Stimulated activated CD4-positive, alpha-beta T cell treated with anti-CD3 and anti-CD28 coated beads, Interleukin-12 subunit alpha, Interleukin-12 subunit beta, amount 100 ng/mL, for 4 hours (primary cell): ENCODE measurements at places on chromosomes 2 and 18.

DNA sequence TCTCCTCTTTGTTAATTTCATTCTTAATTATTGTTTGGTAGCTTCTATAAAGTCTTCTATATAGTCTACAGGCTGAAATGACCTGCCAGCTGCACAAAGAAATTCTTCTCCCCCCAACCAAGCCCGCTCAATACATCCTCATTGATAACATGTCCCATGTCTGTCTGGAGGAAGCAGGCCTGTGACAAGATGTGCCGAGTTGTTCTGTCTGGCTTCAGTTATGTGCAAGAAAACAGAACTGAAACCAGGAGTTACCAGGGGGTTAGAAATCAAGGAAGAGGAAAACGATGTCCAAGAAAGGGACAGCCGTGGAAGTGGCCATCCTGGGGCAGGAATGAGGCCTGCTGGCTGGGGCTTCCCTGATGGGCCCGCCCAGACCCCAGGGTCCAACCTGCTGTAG is 57.6 kb downstream of the MTCL1 start:
- DNase-seq, result no peak

GRCh38 chr2:21369787-21370186 is 246.0 kb downstream of the TDRD15 start:
- DNase-seq, result no peak

DNA sequence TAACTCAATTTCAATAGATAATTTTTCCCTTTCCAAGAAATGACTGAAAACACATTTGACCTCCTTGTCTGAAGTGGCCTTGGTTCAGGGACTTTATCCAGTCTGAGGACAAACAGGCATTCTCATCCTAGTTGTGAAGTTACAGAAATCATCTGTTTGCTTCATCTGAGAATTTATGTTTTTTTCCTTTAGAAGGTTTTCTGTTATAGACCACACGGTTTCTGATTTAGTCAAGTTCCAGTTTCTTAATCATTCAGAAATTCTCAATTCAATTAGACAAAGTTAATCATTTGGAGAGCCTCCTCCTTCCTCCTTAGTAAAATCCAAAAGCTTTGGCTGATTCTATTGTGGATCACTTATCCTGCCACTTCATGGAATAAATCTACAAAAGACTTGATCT is 60.9 kb downstream of the ICOS start:
- DNase-seq, result no peak

DNA sequence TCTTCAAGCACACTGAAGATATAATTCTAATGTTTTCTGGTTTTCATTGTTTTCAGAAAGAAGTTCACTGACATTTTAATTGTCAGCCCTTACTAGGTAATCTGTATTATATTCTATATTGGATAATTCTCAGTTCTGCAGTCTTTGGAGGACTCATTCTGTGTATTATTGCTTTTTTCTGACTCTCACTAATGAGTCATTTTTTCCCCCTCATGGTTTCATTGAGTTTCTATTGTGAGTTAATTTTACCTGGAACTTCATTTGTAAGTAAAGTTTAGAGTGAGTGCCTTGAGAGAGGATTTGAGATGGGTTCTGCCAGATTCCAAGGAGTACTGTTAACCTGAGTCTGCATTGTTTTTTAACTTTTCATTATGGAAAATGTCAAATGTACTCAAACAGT is 90.4 kb upstream of the LYPD1 start:
- DNase-seq, result no peak

GRCh38 chr2:71725836-71726235 is 272.5 kb downstream of the DYSF start:
- no peak for DNase-seq

- no peak for DNase-seq
Observed at GRCh38 chr2:229909090-229909489, 12.7 kb downstream of the TRIP12 start.

- DNase-seq, result no peak
Observed at GRCh38 chr2:37367984-37368383, 23.6 kb downstream of the QPCT start.

- no peak for DNase-seq
Observed at GRCh38 chr2:95047629-95048510, 22.4 kb downstream of the MAL start.

DNA sequence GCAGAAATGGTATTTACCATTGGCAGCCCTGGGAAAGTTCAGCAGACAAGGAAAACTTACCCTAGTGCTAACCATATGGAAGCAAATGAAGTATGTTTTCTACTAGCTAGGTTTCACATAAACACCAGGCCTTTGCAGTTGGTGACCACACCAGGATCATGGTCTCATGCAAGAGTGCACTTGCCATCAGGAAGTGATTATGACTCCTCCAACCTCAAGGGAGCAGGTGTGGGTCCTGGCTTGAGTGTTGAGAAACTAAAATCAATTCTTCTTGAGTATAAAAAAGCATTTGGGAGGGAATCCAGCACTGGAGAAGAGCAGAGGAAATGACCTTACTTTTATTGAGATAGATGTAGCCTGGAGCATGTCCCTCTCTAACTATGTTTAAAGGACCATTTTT is 56.8 kb upstream of the SPAG16 start:
- DNase-seq, result no peak

DNA sequence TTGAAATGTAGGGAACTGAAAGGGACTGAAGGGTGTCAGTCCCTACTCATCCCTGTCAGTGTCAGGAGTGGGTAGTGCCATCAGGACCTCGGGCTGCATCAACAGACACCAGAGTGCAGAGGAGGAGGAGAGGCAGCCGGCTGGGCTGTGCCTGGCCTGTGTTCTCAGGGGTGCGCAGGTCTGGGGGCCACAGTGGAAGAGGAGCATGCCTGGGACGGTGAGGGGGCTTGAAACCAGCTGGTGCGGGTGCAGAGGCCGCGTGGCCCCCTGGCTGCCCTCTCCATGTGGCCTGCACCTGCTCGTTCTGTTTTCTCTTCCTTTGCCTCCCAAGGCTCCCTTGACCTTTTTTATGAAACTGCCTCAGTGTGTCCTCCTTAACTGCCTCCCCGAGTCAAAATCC is 41.3 kb downstream of the NTSR2 start:
- DNase-seq, result no peak

DNA sequence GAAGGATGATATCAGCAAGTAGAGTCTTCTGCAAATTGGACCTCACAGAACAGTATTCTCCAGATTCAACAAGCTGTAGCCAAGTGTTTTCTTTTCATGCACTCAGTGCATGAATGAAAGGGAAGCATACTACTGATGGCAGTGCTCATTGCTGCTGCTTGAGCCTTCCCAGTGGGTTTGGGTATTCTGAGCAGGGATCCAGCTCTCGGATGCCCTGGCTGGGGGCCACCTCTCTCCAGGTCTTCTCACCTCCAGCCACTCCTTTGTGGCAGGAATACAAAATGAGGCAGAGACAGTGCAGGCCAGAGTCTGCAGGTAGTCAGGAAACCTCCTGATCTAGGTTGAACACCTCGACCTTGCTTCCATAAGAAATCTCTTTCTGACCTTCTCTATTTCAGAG is 390.4 kb upstream of the CELF4 start:
- DNase-seq, result no peak

DNA sequence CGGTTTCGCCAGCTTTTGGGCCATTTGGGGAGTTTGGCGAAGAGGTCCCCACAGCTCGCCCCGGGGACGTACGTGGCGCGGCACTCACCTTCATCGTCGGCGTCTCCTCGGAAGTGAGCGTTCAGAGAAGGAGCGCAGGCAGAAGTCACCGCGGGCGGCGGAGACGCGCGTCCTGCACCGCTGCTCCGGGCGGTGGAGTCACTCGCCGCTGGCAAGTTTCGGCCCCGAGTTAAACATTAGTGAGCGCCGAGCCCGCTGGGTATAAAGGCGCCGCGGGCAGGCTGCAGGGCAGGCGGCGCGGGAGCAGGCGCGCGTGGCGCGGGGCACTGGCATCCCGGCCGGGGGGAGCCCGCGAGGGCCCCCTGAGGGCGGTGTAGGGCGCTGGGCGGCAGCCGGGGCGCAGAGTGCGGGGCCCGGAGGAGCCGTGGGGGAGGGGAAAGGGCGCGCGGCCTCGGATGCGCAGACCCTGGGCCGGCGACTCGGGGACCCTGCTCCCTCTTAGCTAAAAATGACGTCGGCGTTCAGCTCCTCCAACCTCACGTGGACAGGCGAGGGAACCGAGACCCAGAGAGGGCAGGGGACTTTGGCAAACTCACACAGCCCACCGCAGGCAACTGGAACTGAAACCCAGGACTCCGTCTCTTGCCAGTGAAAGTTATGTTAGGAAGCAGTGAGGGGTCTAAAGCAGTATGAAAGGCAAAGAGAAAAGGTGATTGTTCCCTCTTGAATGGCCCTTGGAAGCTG is at the start of gene DPP4:
TSS of gene DPP4 (minus strand) at position 328 of the 744 bp plus-strand sequence. CDS start at position 94, 234 bp downstream.
- DNase-seq, result peak; percentile 47

DNA sequence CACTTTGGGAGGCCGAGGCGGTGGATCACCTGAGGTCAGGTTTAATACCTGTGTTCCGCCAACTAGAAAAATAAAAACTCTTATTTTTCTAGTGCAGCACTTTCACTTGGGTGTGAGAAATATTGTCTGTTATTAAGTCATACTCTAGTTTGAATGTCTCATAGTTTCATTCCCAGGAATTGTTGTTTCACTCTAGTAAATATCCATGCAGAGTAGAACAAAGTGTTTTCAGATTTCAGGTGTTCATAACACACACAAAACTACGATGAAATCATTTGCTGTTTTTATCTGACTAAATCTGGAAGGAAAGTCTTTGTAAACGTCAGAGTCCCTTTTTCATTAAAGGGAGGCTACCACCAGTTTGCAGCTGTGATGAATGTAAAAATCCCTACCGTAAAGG is 4.0 kb downstream of the FAM117B start:
- no peak for DNase-seq

- no peak for DNase-seq
Observed at GRCh38 chr2:74789271-74789670, 44.7 kb upstream of the HK2 start.
